ENCODE measurements at places on chromosomes 13 and 19. TPM values are rescaled to one million over a fixed set of nuclear protein-coding genes. Genes with fewer than 3 reads are reported as not detected.

The ANGPTL8 gene
- not detected for total RNA-seq

The ZNF135 gene
- 9.8 TPM for total RNA-seq

The CCDC70 gene
- total RNA-seq = not detected

The PRKCSH gene
- total RNA-seq = 130 TPM

The GPC5 gene
- 1.1 TPM for total RNA-seq

The GGN gene
- 0.70 TPM for total RNA-seq

The FFAR2 gene
- not detected for total RNA-seq

The NLRP4 gene
- total RNA-seq = 0.19 TPM

The PSPN gene
- total RNA-seq = 0.93 TPM

The DAND5 gene
- total RNA-seq = 0.28 TPM

The KLK15 gene
- not detected for total RNA-seq

The CEACAM7 gene
- total RNA-seq = 0.24 TPM

The SMIM17 gene
- 0.19 TPM for total RNA-seq

The KANK2 gene
- 47.5 TPM for total RNA-seq

The ZNF529 gene
- total RNA-seq = 12.8 TPM

The ZNF579 gene
- 12.2 TPM for total RNA-seq

The RFPL4AL1 gene
- not detected for total RNA-seq

The TMEM59L gene
- total RNA-seq = 6.8 TPM

The DACH1 gene
- total RNA-seq = 0.45 TPM

The LYL1 gene
- total RNA-seq = 0.47 TPM

The PDE4C gene
- 3.6 TPM for total RNA-seq

The CCDC124 gene
- 56.0 TPM for total RNA-seq

The CYP4F8 gene
- not detected for total RNA-seq

The RFPL4A gene
- total RNA-seq = not detected

The ELAVL3 gene
- 1.2 TPM for total RNA-seq

The MEIOSIN gene
- 0.28 TPM for total RNA-seq

The SYDE1 gene
- total RNA-seq = 21.4 TPM

The ATXN8OS gene
- not detected for total RNA-seq

The C19orf67 gene
- not detected for total RNA-seq

The ADGRE2 gene
- total RNA-seq = 2.4 TPM

The CGB7 gene
- total RNA-seq = 0.97 TPM
